ENCODE measurements at places on chromosomes 3 and 15.
A peak's percentile ranks its signal among the peaks of the same experiment; 100 is the strongest.

- DNase-seq: no peak
Measured at GRCh38 chr15:95075792-95076677, 844.7 kb downstream of the MCTP2 start.

DNA sequence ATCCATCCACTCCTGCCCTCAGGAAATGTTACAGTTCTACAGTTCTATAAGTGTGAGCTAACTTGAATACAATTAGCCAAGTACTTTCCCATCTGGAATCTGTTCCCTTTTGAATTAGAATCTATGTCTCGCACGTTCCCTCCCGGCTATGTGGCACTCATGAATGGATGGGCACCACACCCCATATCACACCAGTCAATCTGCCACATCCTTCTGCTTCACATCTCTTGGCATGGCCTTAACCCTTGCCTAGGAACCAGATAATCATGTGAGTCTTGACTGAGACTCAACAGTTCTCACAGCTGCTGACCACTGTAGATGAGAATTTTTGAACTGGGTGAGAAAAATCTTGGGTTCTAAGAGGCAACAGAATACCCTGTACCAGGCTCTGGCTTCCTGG is 180.2 kb downstream of the TNIK start:
- DNase-seq: no peak

GRCh38 chr15:80977627-80978036 is 12.0 kb downstream of the MESD start:
- peak; percentile 54 for DNase-seq

- DNase-seq: no peak
Measured at GRCh38 chr3:180188512-180189309, 152.0 kb upstream of the PEX5L start.

DNA sequence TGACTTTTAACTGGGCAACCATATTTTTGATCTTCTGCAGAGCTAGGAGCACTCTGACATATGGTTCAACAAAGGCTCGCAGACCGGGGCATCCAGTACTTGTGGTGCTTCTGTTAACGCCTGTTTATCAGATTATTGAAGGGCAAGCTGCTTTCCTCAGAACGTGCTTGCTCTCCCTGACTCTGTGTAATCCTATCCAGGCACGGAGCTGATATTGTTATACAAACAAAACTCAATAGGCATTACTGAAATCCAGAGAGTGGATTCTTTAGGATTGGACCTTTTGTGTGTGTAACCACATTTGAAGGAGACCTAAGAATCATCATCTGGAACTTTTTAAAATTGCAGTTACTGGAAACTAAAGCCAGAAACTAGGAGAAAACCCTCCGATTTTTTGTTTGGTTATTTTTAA is 246.5 kb downstream of the PTPRG start:
- DNase-seq: no peak

DNA sequence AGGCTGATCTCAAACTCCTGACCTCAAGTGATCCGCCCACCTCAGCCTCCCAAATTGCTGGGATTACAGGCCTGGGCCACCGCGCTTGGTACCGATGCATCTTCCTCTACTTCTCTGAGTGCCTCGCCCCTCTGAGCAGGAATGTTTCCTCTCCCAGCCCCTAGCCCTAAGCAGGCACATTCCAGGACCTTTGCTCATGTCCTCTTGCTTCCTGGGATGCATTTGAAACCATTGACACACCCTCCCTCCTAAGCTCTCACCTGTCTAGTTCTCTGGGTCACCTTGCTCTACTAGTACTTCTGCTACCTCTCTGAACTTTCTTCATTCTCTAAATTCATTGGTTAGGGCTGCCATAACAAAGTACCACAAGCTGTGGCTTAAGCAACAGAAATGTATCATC is 17.9 kb upstream of the UACA start:
- DNase-seq: no peak

- DNase-seq: no peak
Measured at GRCh38 chr15:99464137-99464536, 101.6 kb upstream of the MEF2A start.

DNA sequence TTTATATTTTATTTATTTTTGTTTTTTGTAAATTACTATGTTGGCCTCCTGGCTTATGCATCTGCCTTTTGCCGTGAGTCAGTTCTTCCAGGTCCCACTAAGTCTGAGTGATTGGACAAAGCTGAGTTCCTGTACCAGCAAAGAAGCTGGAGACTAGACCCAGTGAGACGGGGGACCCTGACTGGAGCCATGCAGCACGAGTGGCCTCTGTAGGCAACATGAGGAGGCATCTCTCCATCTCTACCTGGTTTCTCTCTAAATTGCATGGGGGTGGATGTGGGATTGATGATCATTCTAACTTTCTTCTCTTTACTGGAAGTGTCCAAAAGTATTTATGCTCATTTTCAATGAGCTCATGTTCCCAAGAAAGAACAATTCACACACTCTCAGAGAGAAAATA is 155.3 kb upstream of the MRPL3 start:
- DNase-seq: no peak

- DNase-seq: no peak
Measured at GRCh38 chr15:70483513-70483912, 279.8 kb downstream of the UACA start.

DNA sequence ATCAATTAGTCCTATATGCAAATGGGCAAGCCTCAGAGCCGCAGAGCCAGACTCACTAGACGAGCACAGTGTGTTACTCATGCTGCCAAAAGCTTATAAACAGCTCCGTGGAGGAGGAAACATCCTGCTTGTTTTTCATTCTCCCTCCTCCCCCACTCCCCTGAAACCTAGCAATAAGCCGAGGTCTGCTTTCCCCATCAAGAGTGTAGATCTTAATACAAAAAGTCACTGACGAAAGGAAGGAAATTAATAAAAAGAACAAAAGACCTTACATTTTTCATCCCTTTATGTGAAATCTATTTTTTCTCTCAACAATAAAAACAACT is 88.5 kb downstream of the XXYLT1 start:
- DNase-seq: peak; percentile 57

DNA sequence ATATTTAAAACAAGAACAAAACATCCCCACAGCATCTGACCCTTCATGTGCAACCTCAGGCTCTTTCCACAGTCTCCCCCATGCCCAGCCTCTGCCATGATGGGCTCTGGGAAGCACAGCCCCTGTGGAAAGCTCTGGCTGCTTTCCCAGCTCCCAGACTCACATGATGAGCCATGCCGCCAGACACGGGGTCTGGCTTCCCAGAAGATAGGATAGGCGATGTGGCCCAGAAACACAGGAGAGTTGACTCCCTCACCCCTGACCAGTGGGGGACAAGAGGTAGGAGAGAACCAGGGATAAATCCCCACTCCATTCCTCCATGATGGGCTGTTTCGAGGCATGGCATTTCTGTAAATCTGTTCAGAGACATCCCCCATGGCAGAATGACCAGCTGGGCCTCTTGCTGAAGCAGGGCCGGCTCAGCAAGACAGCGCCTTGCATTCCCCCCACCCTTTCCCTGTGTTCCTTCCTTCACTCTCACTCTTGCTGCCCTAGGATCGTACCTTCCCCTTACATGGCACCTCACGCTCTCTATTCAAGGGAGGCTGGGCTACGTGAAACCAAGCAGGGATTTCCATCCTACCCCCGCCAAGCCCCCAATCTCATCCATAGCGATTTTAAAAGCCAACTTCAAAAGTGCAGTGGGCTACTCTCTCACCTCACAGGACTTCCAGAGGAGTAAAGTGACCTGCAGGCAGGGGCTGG is 192.4 kb downstream of the ABHD5 start:
- DNase-seq: no peak

- DNase-seq: no peak
Measured at GRCh38 chr3:129783470-129783869, 110.0 kb downstream of the TMCC1 start.

- DNase-seq: peak; percentile 19
Measured at GRCh38 chr3:133979553-133979952, 50.2 kb downstream of the SLCO2A1 start.

DNA sequence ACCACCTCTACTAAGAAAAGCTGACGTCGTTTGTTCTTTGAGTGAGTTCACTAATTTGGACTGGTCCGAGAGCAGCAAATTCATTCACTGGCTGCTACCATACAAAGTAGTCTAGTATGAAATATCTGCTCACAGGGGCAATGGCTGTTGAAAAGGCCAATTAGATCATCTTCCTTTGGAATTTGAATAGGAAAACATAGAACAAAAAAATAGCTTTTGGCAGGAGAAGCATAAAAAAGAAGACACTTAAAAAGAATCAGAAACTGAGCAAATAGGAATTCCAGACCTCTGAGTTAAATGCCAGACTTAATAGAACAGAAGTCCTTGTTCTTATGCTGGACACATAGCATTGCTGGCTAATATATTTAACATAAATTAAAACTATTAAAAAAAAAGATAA is 159.3 kb downstream of the IL1RAP start:
- DNase-seq: no peak

DNA sequence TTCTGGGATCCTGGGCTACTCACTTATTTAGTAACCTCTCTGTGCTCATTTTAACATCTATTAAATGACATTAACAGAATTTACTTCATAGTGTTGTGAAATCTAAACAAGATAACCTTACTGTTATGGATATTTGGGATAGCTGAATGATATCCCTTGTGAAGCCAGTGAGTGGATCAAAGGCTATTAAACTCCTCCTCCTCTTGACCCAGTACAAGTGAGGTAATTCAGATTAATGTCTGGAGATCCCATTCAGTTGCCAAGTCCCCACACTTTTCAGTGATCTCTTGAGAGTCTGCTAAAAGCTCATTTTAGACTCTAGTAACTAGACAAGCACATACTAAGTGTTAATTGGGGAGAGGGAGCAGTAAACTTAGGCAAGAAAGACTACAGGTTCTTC is 2.5 kb upstream of the ANKRD28 start:
- no peak for DNase-seq

DNA sequence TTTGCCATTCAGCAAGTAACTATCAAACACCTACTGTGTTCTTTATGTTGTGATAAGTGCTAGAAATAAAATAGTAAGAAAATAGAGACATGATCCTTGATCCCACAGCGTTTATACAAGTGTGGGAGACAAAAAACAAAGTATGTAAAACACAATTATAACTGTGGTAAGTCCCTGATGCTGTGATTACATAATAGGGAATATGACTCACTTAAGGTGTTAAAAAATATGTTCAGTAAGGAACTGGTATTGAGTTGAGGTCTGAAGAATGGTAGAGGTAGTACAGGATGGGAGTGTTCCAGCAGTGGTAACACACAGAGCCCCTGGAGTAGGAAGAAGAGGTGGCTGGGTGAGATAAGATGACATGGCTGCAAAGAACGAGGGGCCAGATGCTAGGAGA is 132.1 kb upstream of the TMC3 start:
- no peak for DNase-seq

Data from common myeloid progenitor, CD34-positive (primary cell).